SJSA1 (cell line): ENCODE measurements at places on chromosomes 16 and 17. TPM values are rescaled to one million over a fixed set of nuclear protein-coding genes. Genes with fewer than 3 reads are reported as not detected.

The NPIPA7 gene
- 1.4 TPM in 1 of 2 replicates, not detected in the other for total RNA-seq

DNA sequence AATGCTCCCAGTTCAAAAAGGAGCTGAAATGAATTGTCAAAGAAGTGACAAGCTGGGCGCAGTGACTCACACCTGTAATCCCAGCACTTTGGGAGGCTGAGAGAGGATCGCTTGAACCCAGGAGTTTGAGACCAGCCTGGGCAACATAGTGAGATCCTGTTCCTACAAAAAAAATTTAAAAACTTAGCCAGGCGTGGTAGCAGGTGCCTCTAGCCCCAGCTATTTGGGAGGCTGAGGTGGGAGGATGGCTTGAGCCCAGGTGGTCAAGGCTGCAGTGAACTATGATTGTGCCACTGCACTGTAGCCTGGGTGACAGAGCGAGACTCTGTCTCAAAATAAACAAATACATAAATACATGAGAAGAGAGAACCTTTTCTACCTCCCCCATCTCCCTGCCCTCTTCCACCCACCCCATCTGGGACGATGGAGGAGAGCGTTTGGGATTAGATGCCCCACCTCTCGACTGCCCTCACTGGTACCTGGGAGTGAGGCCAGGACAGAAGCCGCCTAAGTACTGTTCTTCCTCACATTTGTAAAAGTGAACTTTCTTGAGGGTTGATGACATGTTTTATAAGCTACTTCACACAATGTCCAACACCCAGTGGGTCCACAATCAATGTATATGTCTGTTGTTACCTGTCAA is 2.4 kb downstream of the IL4R start:
- H3K27me3 ChIP-seq: peaks cover 15% of the 10 kb centered on the region
- H3K4me3 ChIP-seq: no peak overlapping the region
- DNase-seq: no peak
- peaks cover 18% of the 10 kb centered on the region for H3K4me1 ChIP-seq
- no peak overlapping the region for H3K27ac ChIP-seq

- H3K27me3 ChIP-seq: no peaks in the 10 kb centered on the region
- peaks cover 3% of the 10 kb centered on the region; the same call in 1 of the 2 replicates for H3K4me1 ChIP-seq
- no peak overlapping the region for H3K4me3 ChIP-seq
- no peak overlapping the region for H3K27ac ChIP-seq
- no peaks in the 10 kb centered on the region for H3K36me3 ChIP-seq
- DNase-seq: no peak
These were observed 41.5 kb downstream of the LDHD start for GRCh38 chr16:75074920-75075687.

The CX3CL1 gene
- total RNA-seq: 0.18 and 0.38 TPM in 2 replicates

DNA sequence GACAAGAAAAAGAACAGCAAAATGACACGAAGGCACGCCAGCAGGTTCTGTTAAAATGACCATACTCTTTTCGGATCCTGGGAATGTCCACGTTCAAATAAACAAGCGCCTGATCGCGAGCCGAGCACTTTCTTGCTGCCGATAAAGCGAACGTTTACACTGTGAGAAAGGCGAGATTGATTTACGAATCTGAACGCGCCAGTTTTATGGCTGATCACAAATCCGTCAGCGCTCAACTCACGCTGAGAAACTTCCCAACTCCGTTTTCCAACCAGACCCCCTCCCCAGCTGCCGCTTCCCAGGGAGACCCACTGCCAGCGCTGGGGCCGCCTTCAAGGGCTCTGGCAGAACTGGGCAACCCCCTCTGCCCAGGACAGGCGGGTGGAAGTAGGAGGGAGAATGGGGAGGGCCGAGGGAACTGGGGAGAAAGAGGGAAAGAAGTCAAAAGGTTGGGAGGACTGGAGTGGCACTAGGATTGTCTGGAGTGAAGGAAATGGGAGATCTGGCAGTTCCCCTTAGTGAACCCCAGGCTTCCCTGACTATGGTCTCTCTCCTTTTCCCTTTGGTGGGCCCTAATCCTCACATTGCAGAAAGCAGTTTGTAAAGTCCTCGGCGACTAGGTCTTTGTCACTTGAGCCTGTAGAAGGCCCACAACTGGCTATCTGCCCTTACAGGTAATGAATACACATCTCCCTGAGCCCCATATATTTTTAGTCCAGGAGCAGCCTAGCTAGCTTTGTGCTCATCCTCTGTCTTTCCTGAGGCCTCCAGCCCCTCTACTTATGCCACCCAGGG is 6.9 kb downstream of the HOXB4 start:
- no peak overlapping the region for H3K4me3 ChIP-seq
- no peak overlapping the region for H3K27ac ChIP-seq
- no peak for DNase-seq
- H3K36me3 ChIP-seq: peaks cover 6% of the 10 kb centered on the region; the same call in 1 of the 2 replicates
- no peaks in the 10 kb centered on the region for H3K27me3 ChIP-seq

The PHAF1 gene
- total RNA-seq: 18.7 and 28.8 TPM in 2 replicates

DNA sequence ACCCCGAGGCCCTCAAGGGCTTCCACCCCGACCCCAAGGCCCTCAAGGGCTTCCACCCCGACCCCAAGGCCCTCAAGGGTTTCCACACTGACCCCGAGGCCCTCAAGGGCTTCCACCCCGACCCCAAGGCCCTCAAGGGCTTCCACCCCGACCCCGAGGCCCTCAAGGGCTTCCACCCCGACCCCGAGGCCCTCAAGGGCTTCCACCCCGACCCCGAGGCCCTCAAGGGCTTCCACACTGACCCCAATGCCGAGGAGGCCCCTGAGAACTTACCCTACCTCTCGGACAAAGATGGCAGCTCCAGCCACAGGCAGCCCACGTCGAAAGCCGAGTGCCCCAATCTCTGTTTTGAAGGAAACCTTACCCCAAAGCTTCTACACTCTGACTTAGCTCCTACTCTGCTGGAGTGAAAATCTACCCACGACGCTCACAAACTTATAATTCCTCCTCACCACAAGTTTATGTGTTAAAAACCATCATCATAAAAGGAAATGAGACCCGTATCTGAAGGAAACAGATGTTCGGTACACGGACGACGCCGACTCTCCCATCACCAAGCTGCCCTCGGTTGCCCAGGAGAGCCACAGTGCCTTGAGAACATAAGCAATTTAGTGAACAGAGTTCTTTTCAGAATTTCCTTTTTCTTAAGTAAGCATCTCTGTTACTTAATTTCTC is 61.2 kb upstream of the RPH3AL start:
- H3K4me1 ChIP-seq: peaks cover 18% of the 10 kb centered on the region
- DNase-seq: no peak
- no peak overlapping the region for H3K27ac ChIP-seq
- H3K4me3 ChIP-seq: no peak overlapping the region

The TBC1D28 gene
- not detected in 2 replicates for total RNA-seq
